Breast epithelium (tissue), 4 donors: ENCODE measurements at places on chromosomes 5 and 9. TPM values are rescaled to one million over a fixed set of nuclear protein-coding genes. Genes with fewer than 3 reads are reported as not detected.

ANKRD34B gene
- total RNA-seq: not detected

GRCh38 chr9:136934277-136934676 lies 10.3 kb downstream of the FBXW5 start:
- H3K27ac ChIP-seq: no peak overlapping the region
- H3K36me3 ChIP-seq: no peaks in the 10 kb centered on the region
- no peak for DNase-seq
- H3K4me1 ChIP-seq: no peaks in the 10 kb centered on the region
- H3K27me3 ChIP-seq: no peaks in the 10 kb centered on the region
- no peak overlapping the region for H3K4me3 ChIP-seq

DNA sequence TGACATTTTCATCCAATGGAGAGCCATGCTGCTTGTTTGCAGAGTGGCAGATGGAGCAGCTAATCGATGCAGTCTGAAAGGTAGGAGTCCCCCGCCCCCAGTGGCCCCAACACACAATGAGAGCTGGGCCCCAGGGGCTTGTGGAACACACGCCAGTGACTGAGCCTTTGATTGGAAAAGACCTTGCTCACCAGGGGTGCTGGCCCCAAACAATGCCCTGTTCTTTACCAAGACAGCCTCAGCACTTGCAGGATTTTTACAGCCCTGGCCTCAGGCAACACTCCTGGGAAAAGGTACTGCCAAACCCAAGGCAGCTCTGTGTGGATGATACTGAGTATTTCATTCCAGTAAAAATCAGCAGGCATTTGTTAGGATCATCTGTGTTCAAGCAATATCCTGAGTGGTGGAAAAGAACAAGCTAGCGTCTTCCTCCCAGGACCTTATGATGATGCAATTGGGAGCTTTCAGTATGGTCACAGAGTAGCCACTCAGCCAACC lies 276.8 kb upstream of the CLINT1 start:
- no peaks in the 10 kb centered on the region for H3K27me3 ChIP-seq
- no peaks in the 10 kb centered on the region for H3K36me3 ChIP-seq
- no peaks in the 10 kb centered on the region for H3K4me1 ChIP-seq
- DNase-seq: no peak

DNA sequence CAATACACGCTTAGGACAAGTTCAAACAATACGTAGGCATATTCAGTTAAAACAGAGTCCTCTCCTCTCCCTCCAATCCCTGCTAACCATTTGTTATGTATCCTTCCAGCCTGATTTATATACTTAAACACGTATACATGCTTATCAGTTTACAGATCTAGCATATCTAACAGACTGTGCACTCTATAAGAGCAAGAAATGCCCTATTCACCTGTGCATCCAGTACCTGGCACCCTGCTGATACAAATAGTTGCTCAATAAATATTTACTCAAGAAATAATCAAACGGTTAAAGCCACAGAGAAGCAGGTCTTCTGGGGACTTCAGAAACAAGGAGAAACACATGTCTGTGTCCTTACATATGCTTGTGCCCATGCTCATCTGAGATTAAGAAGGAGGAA lies 55.9 kb downstream of the MLLT3 start:
- H3K27me3 ChIP-seq: no peaks in the 10 kb centered on the region
- H3K36me3 ChIP-seq: no peaks in the 10 kb centered on the region
- H3K27ac ChIP-seq: no peak overlapping the region
- H3K4me1 ChIP-seq: no peaks in the 10 kb centered on the region
- no peak for DNase-seq

CCL28 gene
- 192 TPM for total RNA-seq

KCNN2 gene
- 0.33 TPM for total RNA-seq

GRCh38 chr5:68757626-68758212 lies 336.1 kb upstream of the SLC30A5 start:
- no peaks in the 10 kb centered on the region for H3K36me3 ChIP-seq
- DNase-seq: no peak
- H3K4me3 ChIP-seq: no peak overlapping the region
- no peak overlapping the region for H3K27ac ChIP-seq

DNA sequence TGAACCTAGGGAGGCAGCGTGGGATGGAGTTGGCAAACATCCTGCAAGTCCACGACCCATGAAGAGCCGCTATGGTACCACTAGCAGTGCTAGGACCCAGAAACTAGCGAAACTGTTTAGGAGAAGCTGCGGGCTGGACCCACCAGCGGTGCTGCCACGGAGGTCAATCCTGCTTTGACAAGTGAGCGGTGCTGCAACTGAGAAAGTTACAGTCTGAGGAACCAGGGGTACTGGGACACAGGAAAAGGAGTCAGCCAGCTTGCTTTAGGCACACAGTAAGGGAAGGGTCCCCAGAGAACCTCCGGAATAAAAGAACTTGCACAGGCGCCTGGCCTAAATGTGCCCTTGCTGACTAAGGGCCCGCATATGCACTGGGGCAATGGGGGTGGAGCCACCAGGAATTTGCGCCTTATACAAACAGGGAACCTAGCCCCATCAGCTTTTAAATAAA lies 23.6 kb upstream of the ANXA2R start:
- H3K4me3 ChIP-seq: no peak overlapping the region
- H3K27ac ChIP-seq: peak overlapping the region; percentile 100
- H3K4me1 ChIP-seq: peaks cover 7% of the 10 kb centered on the region
- H3K27me3 ChIP-seq: no peaks in the 10 kb centered on the region
- DNase-seq: no peak
- H3K36me3 ChIP-seq: no peaks in the 10 kb centered on the region

PTPA gene
- total RNA-seq: 83.4 TPM

DNA sequence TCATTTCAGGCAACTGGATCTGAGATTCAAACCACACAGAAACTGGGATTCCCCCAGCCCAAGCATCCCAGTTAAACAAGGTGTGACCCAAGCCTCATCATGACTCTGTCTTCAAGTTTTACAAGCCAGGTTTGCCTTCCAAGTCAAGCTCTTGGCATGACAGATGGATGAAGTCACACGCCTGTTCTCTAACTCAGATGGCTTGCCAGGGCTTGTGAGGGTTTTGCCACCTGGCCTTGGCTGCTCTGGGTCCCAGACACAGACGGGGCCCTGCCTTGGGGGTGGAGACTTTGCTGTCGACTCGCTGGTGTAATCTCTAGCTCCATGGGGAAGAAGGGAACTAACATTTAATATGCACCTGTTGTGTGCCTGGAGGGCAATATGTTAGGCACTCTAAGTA lies 95.8 kb upstream of the RARS1 start:
- no peak overlapping the region for H3K27ac ChIP-seq
- H3K36me3 ChIP-seq: no peaks in the 10 kb centered on the region
- H3K27me3 ChIP-seq: no peaks in the 10 kb centered on the region
- H3K4me3 ChIP-seq: no peak overlapping the region

DND1 gene
- 1.4 TPM for total RNA-seq

- H3K4me1 ChIP-seq: no peaks in the 10 kb centered on the region
- H3K27ac ChIP-seq: peak overlapping the region; percentile 33
- DNase-seq: no peak
- no peaks in the 10 kb centered on the region for H3K36me3 ChIP-seq
- H3K4me3 ChIP-seq: no peak overlapping the region
- H3K27me3 ChIP-seq: no peaks in the 10 kb centered on the region
Observed at GRCh38 chr5:142584891-142585290, 101.0 kb downstream of the FGF1 start.

PHF24 gene
- 1.1 TPM for total RNA-seq

PCDHA1 gene
- total RNA-seq: not detected

DNA sequence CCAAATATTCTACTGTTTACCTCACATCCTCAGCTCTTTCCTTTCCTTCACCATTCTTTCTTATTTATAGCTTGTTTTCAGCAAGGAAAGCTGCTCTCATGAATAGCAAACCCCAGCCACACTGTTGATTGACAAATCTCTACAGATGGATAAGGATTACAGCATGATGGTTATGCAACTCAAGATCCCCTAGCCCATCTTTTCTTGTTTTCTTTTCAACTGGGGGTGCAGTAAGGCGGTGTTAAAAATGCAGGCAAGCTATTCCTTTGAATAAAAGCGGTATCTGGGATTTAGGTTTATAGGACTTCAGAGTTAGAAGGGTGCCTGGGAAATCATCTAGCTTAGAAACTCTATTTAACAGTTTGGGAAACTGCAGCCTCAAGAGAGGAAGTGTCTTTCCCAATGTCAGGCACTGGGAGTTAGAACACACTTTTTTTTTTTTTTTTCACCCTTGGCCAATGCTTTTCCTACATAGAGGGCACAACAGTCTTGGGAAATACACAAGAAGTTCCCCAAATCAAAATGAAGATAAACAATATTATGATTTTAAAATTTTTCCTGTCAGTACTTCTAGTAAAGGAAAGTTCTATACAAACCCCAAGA lies 2.6 kb downstream of the SPARC start:
- H3K36me3 ChIP-seq: no peaks in the 10 kb centered on the region
- peak overlapping the region; percentile 61 for H3K4me3 ChIP-seq
- H3K27ac ChIP-seq: peak overlapping the region; percentile 87
- DNase-seq: no peak
- H3K27me3 ChIP-seq: no peaks in the 10 kb centered on the region

- no peak overlapping the region for H3K4me3 ChIP-seq
- no peaks in the 10 kb centered on the region for H3K27me3 ChIP-seq
- DNase-seq: no peak
- H3K36me3 ChIP-seq: no peaks in the 10 kb centered on the region
Observed at GRCh38 chr5:157047898-157048297, 11.0 kb downstream of the HAVCR1 start.

DNA sequence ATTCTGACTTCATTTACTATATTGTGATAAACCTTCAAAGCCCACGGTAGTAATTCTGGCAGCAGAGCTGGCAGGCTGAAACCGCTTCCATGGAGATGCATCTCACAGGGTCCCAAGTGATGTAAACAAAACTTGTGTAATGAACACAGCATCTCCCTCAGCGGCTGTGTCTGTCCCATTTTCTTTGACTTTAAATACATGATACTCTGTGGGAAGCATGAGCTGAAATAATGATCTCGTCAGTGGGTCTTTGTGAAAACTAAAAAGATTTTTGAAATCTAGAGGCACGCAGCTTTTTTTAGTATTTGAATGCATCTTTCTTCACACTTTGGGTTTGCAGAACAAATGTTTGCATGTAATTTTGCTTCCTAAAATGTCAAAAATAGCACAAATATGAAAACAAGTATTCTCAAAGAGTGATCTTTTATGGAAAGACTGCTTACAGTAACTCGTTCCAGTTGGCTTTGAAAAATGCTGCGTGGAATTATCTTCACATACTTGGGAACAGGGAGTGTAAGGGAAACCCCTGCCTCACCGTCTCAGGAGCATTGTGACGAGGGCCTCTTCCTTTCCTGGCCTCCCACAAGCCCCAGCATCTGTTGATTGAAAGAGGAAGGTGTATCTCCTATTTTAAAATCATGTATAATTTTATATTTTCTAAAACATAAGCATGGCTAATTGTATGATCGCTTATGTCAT lies 18.1 kb upstream of the LPCAT1 start:
- no peak for DNase-seq
- H3K27me3 ChIP-seq: no peaks in the 10 kb centered on the region
- no peaks in the 10 kb centered on the region for H3K4me1 ChIP-seq
- no peaks in the 10 kb centered on the region for H3K36me3 ChIP-seq

GRCh38 chr5:143836161-143836725 lies 24.3 kb downstream of the HMHB1 start:
- H3K4me1 ChIP-seq: no peaks in the 10 kb centered on the region
- DNase-seq: no peak
- H3K27ac ChIP-seq: no peak overlapping the region
- no peak overlapping the region for H3K4me3 ChIP-seq

GRCh38 chr9:114116126-114116747 lies 17.1 kb upstream of the KIF12 start:
- no peak overlapping the region for H3K27ac ChIP-seq
- no peaks in the 10 kb centered on the region for H3K4me1 ChIP-seq
- no peaks in the 10 kb centered on the region for H3K36me3 ChIP-seq

- no peak overlapping the region for H3K27ac ChIP-seq
- H3K4me1 ChIP-seq: no peaks in the 10 kb centered on the region
- no peaks in the 10 kb centered on the region for H3K36me3 ChIP-seq
- no peak for DNase-seq
- H3K4me3 ChIP-seq: no peak overlapping the region
- no peaks in the 10 kb centered on the region for H3K27me3 ChIP-seq
Observed at GRCh38 chr9:26043431-26043830, 365.2 kb upstream of the TUSC1 start.

GRCh38 chr5:155113888-155114287 lies 100.3 kb downstream of the KIF4B start:
- no peaks in the 10 kb centered on the region for H3K36me3 ChIP-seq
- no peaks in the 10 kb centered on the region for H3K4me1 ChIP-seq
- no peak overlapping the region for H3K4me3 ChIP-seq
- no peak overlapping the region for H3K27ac ChIP-seq
- no peaks in the 10 kb centered on the region for H3K27me3 ChIP-seq

- H3K4me1 ChIP-seq: no peaks in the 10 kb centered on the region
- no peak overlapping the region for H3K27ac ChIP-seq
- no peak overlapping the region for H3K4me3 ChIP-seq
Observed at GRCh38 chr5:96868603-96869371, 7.5 kb upstream of the ERAP2 start.

GRCh38 chr9:29039258-29039657 lies 1466.0 kb upstream of the C9orf72 start:
- no peaks in the 10 kb centered on the region for H3K4me1 ChIP-seq
- DNase-seq: no peak
- no peak overlapping the region for H3K27ac ChIP-seq
- no peaks in the 10 kb centered on the region for H3K36me3 ChIP-seq
- no peaks in the 10 kb centered on the region for H3K27me3 ChIP-seq

- no peaks in the 10 kb centered on the region for H3K27me3 ChIP-seq
- H3K4me3 ChIP-seq: no peak overlapping the region
- H3K36me3 ChIP-seq: no peaks in the 10 kb centered on the region
- no peaks in the 10 kb centered on the region for H3K4me1 ChIP-seq
- H3K27ac ChIP-seq: no peak overlapping the region
- DNase-seq: no peak
Observed at GRCh38 chr9:131065599-131065998, 30.7 kb upstream of the AIF1L start.

GRCh38 chr9:97714435-97714834 lies 17.3 kb upstream of the XPA start:
- H3K4me3 ChIP-seq: no peak overlapping the region
- no peak for DNase-seq
- no peak overlapping the region for H3K27ac ChIP-seq
- peaks cover 4% of the 10 kb centered on the region for H3K27me3 ChIP-seq
- H3K4me1 ChIP-seq: no peaks in the 10 kb centered on the region

DNA sequence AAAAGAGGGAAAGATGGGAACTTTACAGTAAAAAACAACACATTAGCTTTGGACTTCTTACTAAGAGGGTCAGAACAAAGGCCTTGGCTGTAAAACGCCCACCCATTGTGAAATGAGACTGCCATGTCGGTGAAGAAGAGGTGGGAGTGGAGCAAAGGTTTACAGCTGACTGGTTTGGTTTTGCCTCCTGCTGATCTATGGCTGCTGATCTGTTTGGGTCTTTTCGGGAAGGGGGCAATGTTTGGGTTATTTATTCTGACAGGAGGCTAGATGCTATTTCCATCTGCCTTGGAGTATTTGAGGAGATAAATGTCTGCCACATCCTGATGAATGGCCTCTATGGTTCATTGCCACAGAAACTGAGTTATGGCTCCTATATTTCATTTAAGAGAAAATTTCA lies 408.7 kb downstream of the TLE4 start:
- no peaks in the 10 kb centered on the region for H3K4me1 ChIP-seq
- H3K36me3 ChIP-seq: no peaks in the 10 kb centered on the region
- DNase-seq: no peak
- H3K4me3 ChIP-seq: no peak overlapping the region
- H3K27ac ChIP-seq: no peak overlapping the region
- no peaks in the 10 kb centered on the region for H3K27me3 ChIP-seq

B4GALT7 gene
- 22.6 TPM for total RNA-seq

FOXD4 gene
- total RNA-seq: 0.33 TPM

IFNA16 gene
- not detected for total RNA-seq

PCDHB10 gene
- total RNA-seq: 4.6 TPM

ADCY2 gene
- 4.9 TPM for total RNA-seq

SEMA6A gene
- total RNA-seq: 40.3 TPM
